ENCODE measurements at places on chromosomes 4 and X.

GRCh38 chrX:31845003-31845402 is 773.2 kb upstream of the FTHL17 start:
- DNase-seq: no peak

DNA sequence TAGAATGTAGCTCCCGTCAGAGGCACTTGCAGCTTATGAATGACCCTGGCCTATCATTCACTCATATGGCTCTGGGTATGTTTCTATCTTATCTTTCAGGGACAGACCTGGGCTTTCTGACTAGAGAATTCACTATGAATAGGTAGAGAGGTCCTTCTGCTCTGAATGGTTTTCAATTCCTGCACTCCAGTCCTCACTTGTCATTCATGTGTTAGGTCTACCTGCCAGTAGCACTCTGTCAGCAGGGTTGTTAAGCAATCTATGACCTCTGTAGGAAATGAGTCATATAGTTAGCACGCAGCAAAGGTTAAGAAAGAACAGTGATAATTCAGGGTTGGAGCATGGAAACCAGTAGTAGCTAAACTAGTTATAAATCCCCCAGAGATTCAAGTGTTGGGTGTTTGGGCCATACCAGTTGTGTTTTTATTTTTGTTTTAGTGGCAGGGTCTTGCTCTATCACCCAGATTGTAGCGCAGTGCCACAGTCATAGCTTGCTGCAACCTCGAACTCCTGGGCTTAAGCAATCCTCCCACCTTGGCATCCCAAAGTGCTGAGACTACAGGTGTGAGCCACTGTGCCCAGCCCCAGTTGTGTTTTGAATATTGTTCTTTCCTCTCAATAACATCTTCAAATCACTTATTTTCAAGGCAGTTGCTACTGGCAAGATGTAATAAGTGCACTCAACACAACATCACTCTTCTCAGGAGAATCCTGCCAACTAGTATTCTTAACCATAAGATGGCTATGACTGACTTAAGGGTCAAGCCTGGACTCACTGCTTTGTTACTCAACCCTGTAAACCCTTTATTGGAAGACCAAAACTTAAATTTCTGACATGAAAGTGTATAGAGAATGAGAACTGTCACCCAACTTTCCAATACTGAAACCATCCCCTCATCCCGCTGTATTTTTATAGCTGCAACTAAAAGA is 25.1 kb downstream of the ARL13A start:
- DNase-seq: no peak

GRCh38 chrX:24575496-24575895 is 71.7 kb downstream of the PCYT1B start:
- DNase-seq: no peak

DNA sequence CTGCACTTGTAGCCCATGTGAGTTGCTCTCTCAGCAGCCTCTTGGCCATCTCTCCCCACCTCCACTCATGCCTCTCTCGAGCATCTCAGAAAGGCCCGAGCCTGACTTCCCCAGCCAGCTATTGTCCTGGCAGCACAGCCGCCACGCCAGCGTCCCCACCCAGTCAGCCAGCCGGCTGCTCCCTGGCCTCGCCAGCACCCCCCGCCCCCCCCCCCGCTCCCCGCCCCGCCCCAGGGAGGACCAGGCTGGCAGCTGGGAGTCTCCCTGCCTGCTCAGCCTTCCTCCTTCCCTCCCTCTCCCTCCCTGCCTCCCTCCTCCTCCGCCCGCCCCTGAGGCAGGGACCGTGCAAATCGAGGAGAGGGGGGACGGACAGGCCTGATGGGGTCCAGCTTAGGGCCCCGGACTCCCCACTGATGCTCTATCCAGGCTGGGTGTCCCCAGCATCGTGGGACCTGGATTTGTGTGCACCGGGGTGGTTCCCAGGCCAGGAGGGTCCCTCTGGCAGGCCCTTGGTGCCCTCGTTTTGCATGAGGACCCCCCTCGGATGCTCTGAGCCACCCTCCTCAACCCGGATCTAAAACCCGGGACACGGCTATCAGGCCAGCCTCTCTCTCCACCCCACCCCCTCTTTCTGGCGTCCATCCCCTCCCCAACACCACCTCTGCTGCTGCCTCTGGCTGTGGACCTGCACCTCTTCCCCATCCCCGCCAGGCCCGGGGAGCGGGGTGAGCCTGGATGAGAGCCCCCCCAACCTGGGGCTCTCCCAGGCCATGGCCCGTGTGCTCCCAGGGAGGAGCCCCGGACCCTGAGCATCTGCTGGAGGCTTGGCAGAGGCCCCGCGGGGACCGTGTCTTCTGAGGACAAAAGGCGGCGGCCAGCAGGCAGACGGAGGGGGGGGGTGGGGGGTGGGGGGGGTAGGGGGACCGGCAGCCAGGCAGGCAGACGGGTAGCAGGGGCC is at the start of gene GPR173:
GPR173 (plus strand) TSS at position 621 of the 958 bp plus-strand sequence. CDS start 27,833 bp downstream, outside the sequence.
- DNase-seq: no peak

DNA sequence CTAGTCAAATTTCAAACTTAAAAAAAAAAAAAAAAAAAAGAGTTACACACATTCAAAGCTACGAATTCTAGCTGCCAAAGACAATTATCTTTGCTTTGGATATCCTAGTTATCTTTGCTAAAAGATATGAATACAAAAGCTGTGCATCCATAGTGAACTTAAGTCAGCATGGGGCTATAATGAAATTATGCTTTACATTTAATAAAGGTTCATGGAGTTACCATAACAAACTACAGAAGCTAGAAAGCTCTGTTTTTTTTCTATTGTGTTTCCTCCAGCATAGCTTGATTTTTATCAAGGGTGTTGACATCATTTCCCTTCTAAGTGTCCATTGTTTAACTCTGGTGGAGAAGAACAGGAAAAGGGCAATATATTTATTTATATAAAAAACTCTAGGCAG is 234.1 kb downstream of the ANKRD50 start:
- no peak for DNase-seq

- no peak for DNase-seq
Measured at GRCh38 chr4:57103051-57103450, 7.1 kb downstream of the IGFBP7 start.

Measured in CD4-positive, alpha-beta T cell treated with Interleukin-15 for 4 hours (primary cell).